ENCODE measurements at places on chromosomes 5 and 9. TPM values are rescaled to one million over a fixed set of nuclear protein-coding genes. Genes with fewer than 3 reads are reported as not detected.
A peak's percentile ranks its signal among the peaks of the same experiment; 100 is the strongest.

DNA sequence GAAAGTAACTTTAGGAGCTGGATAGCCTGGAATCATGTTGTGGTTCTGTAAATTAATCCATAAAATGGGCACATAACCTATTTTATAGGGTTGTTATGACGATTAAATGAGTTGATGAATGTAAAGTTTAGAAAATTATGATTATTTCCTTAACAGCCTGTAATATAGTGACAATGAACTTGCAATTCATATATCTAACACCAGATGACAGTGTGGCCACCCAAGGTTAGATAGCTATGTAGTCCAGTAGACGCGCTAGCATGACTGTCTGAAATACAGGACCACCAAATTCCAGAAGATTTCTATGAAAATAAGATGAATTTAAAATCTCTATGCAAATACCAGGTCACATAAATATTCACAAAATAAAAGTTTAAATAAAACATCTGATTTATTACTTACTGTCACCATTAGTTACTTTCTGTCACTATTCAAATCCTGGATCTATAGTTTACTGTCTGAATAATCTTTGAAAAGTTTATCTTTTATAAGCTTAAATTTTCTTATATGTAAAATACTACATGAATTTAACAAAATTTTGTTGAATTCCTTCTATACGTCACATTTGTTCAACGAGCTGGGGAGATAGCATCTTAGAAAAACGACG is 26.1 kb upstream of the MACIR start:
- ATAC-seq, result peak; percentile 71

- peak; percentile 31 for ATAC-seq
These were observed 893 bp upstream of the SH2D3C start for GRCh38 chr9:127779136-127779981.

DNA sequence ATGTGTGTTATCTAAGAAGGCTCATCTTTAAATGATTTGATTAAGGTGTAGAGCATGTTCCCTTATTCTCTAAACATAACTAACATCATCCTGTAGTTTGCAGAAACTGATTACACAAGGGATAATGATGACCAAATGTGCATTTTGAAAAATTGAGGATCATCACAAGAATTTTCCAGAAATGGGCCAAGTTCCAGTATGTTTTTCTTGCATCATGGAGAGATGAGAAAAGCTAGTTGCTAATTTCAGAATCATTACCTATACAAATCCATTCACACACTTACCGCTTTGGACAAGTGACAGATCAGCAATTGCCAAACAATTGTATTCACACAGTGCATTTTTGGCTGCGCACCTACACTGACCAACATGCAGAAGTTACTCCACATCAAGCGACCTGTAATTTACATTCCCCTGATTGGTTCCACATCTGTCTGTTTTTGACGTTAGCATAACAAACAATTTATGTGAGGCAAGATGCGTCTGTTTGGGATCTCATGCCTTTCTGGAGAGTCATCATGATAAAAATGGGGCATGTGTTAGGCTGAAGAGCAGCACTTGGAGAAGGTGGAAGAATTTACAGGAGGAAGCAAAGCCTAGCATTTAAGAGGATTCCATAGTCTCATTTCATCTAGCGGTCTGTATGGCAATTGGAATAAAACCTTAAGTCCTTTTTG is 2.8 kb upstream of the BNC2 start:
- no peak for ATAC-seq

The CA9 gene
- 1.6 TPM for total RNA-seq

The PCAT7 gene
- not detected for total RNA-seq

The CXCL14 gene
- 179 TPM for total RNA-seq

Data from esophagus mucosa (tissue), 1 donor.